ENCODE measurements at places on chromosomes 5 and 9. TPM values are rescaled to one million over a fixed set of nuclear protein-coding genes. Genes with fewer than 3 reads are reported as not detected.

- no peak for DNase-seq
These were observed 5.1 kb downstream of the TTC23L start for GRCh38 chr5:34844106-34844505.

GRCh38 chr9:114369216-114370130 lies 18.3 kb downstream of the AKNA start:
- DNase-seq: no peak

- no peak for DNase-seq
These were observed 472.3 kb downstream of the HINT1 start for GRCh38 chr5:130692770-130693169.

The EPB41L4B gene
- 1.2 TPM for polyA plus RNA-seq
